ENCODE measurements at places on chromosomes 5 and 9.

DNA sequence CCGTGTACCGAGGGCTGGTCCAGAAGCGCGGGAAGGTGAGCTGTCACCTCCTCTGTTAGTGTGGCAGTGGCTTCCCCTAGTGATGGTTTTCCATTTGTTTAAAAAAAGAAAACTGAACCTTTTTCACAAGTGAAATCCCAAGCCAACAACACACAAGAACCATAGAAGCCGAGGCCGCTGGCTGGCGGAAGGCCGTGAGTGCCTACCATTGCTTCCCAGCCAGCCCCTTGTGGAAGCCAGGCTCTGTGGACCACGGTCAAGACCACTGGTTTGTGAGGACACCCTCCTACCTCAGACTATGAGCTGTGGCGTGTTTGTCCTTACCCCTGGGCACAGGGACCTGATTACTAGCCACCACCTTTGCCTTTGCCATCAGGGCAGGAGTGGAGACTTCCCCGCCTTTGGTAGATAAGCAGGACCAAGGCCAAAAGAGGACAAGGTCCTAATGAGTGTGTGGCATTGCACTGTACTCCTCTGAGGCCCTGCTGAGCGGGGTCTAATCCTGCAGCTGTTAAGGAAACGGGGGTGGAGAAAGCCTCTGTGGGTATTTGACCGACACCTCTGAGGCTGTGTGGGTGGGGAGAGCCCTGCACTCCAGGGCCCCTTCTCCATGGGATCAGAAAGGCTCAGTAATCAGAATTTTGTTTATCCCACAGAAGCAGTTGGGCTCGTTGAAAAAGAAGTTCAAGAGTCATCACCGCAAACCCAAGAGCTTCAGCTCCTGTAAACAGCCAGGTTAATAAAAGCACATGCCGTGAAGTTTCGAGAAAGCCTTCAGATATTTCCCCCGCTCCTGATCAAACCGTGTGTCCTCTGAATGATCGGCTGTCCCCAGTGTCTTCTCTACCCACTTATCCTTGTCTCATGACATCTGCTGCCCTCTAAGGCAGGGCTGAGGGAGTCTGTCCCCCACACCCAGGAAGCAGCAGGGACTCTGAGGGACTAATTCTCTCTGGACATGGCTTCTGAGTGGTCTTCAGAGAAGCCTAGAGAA, 4.3 kb downstream of the SURF2 start:
- DNase-seq: no peak

DNA sequence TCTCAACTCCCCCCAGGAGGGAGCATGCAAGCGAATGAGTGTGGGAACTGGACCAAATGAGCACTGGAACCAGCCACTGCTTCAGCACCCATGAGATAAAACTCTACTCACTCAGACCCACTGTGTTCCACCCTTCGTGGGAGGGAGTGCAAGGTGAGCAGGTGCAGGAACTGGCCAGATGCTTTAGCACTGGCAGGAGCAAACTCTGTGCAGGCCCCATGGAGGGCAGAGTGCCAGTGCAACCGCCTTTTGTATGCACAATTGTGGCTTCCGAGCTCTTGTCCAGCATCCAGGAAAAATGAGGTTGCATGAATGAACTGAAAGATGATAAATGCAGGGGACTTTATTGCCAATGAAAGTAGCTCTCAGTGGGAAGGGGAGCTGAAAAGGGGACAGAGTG, 67.4 kb upstream of the CCDC112 start:
- DNase-seq: no peak

DNA sequence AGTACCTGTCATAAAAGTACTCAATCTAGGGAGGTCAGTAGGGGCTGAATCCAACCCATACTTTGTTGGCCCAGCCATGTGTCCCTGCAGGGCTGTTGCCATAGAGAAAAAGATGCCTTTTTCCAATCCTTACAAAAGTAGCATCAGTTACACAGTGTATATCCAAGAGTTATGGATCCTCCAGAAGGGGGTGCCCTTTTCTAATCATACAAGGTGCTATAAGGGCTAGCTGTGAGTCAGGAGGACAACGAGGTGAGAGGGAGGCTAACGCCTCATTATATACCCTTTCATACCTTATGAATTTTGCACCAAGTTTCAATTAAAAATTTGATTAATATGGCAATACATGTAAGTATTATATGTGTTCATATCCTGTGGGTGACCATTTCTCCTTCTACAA, 4.8 kb downstream of the KIAA0825 start:
- no peak for DNase-seq

GRCh38 chr5:151498395-151499155, 51.2 kb downstream of the SLC36A1 start:
- no peak for DNase-seq

DNA sequence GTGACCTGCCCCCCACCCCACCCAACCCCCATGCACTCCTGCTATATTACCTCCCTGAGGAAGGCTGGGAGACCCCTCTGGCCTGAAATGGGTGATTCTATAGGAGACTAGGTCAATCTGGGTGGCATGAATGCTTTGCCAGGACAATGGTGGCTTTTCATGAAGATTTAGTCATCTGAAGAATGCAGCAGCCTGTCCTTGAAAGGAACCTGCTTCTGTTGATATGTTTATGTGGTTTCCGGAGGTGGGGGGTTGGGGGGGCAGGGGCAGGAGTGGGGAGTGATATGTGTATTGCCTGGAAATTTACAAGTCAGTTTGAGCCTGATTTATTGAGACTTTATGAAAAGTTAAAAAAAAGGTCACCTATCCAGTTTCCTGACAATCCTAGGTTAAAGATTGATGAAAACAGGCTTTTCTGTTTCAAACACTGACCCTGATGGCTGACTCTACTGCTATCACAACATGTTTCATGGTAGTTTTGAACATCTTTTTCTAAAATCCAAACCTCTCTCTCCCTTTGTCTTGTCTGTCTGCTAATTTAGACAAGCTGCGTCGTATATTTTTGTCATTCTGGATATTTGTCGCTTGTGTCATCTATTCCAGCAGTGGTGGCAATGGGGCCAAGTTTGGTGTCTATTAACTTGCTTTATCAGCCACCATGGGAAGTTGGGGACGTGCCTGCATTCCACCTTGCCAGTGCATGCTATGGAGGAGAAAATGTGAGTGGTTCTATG, 153.7 kb upstream of the EGFLAM start:
- DNase-seq: no peak

DNA sequence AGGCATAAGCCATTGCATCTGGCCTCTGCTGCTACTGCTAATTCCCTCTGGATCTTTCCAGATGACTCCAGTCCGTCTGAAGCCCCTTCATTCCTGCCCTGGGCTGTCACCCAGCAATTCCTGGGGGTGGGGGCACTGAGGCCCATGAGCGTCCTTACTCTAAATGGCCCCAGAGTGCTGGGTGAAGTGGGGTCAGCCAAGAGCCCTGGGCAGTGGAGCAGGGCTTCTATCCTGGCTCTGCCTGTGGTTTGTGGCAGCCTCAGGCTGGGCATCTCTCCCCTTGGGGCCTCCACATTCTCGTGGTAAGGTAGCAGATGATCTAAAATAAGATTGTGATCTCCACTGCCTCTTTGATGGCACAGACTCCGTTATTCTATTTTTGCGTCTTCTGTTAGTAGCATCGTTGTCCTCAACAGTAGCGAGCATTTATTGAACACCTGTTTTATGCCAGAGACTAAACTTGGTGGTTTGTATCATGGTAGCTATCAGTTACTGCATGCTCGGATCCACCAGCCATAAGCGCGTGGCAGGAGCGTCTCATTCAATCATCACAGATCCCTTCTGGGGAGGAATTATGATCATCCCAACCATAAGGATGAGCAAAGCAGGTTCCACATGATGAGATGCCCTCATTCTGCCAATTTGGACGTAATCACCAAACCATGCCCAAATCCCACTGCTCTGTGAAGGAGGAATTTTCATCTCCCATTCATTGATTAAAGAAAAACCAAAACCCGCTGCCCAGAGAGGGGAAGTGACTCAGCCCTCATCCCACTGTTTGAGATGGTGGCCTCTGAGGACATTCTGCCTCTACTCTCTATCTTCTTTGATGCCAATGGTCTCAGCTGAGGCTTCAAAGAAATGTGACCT, 21.9 kb upstream of the DUSP1 start:
- DNase-seq: no peak

- no peak for DNase-seq
Observed at GRCh38 chr9:91160599-91161464, 200.9 kb downstream of the AUH start.

DNA sequence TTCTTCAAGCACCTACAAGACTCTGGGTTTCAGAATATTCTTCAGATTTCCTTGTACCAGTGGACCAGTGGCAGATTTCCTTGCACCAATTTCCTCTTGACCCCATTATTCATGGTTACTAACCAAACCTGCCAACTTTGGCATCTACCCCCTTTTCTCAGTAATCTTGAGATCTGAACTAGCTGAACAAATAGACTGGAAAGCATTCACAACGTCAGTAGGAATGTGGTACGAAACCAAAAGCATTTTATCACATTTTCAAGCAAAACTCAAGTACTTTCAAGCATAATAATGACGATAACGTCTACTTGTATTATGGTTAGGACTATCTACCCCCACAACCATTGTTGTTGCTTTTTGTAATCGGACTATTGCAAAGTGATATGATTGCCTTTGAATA, 1217.3 kb downstream of the PTPRD start:
- DNase-seq: no peak

GRCh38 chr9:18043978-18044377, 430.0 kb upstream of the ADAMTSL1 start:
- DNase-seq: no peak

- DNase-seq: no peak
Observed at GRCh38 chr5:122638581-122638980, 136.3 kb upstream of the SNX2 start.

DNA sequence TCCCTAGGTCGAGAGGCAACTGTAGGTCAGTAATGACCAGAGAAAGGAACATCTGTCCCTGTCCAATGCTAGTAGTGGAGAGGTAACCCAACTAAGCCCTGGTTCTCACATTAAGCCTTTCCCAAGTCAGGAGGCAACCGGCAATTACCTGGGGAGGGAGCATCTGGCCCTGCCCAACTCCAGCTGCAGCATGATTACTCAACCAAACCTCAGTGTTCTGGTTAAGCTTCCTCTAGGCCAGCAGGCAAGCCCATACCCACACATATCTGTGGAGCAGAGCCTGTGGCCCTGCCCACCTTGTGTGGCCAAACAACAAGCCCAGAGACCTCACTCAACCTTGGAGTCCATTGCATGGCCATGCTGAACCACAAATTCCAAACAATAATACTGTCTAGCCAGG, 220.8 kb upstream of the SLC24A2 start:
- no peak for DNase-seq

- no peak for DNase-seq
Observed at GRCh38 chr5:152723482-152723881, 318.4 kb upstream of the NMUR2 start.

DNA sequence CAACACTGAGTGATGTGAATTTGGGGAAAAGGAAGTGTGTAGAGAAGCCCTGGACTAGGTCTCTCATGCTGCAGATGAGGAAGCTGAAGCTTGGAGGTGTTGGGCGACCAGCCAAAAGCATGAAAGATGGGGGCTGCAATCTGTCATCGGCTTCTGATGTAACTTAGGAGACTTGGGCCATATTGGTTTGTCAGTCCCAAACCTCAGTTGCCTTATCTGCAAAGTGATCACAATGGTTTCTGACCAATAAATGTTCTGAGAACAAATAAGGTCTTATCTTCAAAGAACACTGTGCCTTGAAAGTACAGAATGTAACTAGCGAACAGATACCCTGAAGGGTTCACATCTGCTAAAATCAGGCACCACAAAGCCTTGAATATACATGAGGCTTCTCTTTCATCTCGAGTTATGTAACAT, 198.4 kb upstream of the NR3C1 start:
- DNase-seq: no peak

DNA sequence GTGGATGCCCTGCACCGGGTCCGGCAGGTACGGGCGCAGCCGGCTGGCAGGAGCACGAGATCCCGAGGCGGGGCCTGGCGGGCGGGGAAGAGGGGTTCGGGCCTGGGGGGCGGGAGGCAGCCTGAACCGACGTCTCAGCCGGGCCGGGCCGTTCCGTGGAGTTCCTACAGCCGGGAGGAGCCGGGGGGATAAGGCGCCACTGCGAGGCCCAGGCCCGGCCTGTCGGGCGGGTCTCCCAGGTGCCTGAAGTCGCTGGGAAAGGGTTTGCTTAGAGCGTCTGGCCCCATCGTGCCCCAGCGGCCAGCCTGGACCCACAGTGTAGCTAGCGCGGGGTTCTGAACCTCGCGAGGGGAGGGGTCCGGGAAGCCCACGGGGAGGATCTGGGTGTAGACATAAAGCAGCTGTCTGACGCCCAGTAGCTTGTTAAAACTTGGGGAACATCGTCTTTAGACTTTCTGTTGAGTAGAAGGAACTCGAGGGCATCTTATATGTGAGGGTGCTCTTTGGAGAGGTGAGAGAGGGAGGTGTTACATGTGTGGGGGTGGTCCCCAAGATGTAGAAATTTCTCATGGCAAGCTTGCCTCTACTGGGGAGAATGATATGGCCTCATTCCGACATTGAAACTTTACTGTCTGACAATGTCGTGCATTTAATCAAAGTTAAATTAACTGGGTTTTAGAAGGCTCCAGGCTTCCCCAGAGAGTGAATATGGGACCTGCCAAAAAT, 524 bp downstream of the FUBP3 start:
- DNase-seq: no peak

DNA sequence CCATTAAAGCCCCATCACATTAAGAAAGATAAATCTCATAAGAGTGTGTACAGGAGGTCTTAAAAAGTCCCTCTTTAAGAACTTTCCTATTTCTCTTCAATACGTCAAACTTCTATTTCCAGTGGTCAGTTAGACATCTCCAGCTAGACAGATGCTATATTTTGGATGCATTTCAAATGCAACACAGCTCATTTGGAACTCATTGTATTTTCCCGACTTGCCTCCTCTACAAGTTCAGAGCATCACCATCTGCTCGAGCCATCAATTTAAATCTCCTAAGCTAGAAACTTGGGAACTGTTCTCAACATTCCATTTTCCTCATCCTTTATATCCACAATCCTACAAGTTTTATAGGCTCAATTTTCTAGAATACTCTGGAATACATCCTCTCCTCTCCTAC, 3.2 kb upstream of the UHRF2 start:
- no peak for DNase-seq

Data from fibroblast of skin of left quadriceps (primary cell).